Fibroblast of skin of left quadriceps (primary cell): ENCODE measurements at places on chromosomes 3 and 15.

GRCh38 chr3:109071350-109072142, 46.4 kb downstream of the MORC1 start:
- DNase-seq, result no peak

DNA sequence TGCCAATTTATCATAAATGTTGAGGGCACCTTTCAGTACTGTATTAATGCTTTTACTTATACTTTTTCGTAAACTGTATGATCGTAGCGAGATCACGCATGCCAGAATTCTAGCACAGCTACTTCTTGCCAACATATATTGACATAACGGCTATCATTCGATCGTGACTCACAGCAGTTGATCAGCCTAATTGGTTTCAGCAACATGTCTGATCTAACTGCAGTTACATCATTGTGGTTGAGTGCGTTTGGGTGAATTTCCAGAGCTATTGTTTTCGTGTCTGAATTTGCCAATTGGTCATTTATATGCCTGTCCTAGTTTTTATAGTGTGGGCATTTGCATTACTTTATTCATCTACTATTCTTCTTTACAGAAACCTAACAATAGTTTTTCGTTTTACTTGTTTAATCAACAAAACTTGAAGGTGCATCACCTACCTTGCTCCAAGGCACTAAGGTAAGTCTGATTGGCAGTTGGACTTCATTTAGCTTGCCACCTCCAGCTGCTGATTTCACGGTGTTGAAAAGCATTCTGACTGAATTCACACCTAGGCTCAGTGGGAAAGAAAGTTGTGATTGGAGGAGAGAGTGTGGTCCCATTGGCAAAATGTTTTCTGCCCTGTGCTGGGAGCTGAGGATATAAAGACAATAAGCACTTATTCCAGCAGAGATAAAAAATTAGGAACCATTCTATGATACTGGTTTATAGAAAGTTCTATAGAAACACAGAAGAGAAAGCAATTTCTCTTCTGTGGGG, 120.9 kb upstream of the RGMA start:
- DNase-seq, result peak; percentile 15

DNA sequence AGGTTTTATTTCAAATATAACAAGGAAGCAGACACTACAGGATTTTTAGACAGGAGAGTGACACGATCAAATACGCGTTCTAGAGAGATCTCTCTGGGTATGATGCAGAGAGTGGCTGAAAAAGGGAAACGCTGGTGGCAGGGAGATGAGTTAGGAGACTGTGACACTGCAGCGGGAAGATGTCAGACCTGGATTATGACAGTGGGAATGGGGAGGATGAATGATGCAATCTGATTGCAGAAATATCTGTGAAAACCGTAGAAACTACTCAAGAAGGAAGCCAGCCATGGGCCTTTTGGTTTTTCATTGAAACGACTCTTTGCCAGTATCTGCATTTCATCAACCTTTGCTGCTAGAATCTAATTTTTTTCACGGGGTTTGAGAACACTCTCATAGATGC, 157.9 kb downstream of the FAM43A start:
- DNase-seq, result no peak

GRCh38 chr3:142858043-142858442, 30.8 kb downstream of the PCOLCE2 start:
- no peak for DNase-seq

DNA sequence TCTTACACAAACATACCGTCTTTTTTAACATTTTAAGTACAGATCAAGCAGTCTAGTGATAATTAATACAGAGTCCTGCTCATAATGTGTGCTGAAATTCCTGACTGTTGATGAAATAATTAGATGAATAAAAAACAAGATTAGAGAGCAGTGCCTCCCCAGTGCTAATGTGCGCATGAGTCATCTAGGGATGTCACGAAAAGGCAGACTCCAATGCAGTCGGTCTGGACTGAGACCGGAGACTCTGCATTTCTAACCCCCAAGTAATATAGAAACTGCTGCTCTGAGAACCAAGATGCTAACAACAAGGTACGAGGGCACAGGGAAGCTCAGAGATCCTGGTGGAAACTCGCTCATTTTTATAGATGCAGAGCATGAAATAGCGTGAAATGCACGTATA, 61.4 kb downstream of the COL8A1 start:
- DNase-seq, result peak; percentile 45

- no peak for DNase-seq
Observed at GRCh38 chr15:89002281-89002761, 85.9 kb upstream of the ABHD2 start.

DNA sequence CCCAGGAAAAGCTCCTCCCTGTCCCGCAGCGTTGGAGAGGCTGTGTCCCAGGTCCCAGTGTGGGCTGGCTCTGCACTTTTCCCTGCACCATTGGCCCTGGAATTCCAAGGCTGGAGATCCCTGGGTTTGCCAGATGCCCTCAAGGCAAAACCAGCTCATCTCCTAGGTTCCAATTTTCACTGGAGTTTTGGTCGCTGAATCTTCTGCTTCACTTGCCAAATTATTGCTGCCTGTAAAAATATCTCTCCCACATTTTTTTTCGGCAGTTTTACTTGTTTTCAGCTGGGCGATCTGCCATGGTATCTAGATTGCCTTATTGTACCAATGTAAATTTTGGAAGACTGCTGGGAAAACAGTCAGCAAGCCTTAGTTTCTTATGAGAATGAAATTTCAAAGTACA, 150.9 kb upstream of the ATP10A start:
- DNase-seq, result no peak

- no peak for DNase-seq
Observed at GRCh38 chr3:32848215-32848614, 30.4 kb downstream of the TRIM71 start.

GRCh38 chr15:47932261-47932660, 188.5 kb upstream of the SLC24A5 start:
- DNase-seq, result no peak

DNA sequence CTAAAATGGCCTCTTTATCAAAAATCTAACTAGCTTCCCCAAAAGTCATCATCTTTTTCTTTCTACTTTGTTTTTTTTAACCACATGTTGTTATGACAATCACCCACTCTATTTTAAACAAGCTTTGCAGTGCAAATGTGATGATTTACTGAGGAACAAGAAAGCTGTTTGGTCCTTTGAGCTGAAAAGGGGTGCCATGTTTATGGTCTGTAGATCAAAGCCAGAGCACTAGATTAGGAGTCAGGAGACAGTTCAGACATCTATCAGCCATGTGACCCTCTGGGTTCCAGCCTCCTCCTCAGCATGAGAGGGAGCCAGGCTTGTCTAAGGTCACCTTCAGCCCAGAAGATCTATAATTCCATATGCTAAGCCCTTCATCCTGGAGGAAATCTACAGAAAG, 65.9 kb downstream of the RPL22L1 start:
- no peak for DNase-seq

DNA sequence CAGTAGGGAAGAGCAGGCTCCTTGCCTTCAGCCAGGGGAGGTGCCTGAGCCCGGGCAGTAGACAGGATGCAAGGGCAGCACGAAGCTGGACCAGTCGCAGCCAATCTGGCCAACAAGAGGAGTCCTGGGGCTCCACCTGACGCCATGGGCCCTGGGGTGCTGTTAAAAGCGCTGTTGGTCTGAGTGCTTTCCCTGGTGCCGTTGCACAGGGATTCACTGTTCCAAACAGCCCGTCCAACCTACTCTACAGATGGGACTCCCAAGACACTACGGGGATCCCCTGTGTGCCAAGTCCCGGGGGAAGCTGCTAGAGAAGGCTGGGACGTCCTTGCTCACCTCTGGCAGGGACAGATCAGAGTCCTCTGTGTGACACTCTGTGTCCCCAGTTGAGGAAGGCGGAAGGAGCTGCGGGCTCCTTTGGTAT, 632 bp downstream of the CTSH start:
- DNase-seq, result no peak

GRCh38 chr3:145882436-145882835, 278.5 kb downstream of the PLOD2 start:
- DNase-seq, result peak; percentile 11

DNA sequence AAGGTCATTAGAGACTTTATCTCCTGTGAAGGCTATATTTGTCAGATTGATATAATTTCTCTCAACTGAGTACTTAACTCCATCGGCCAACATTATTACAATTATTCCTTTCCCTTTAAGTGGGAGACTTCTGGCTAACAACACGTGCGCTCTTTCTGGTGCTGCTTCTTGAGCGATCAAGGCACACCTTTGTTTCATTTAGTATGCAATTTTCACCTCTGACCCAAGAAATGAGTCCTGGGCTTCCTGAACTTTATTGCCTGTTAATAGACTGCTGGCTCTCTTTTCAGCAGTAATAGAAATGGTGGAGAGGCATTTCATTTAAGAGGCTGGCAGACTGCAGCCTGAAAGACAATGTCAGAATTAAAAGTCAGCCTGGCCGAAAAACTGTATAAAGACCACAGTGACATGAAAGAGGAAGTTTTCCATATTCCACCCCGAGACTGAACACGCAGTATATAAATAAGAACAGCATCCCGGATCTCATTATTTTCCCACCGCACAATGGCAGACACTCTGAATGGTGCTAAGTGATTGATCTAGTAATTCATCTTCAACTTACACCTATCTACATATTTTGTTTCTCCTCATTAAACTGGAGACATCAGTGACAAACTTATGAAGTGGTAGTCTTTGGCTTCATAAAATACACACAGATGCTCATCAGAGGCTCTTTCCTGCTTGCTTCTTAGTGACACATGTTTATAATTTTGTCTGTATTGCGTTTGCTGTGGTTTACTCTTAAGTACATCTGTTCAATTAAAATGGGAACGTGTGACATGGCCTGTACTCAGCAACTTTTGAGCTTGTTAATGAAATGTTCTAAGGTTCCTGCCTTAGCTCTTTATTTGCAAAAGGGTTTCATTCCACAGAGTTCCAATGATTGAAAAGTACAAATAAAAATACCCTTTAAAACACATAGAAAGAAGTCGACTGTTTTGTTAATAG, 299.9 kb downstream of the MECOM start:
- no peak for DNase-seq

- DNase-seq, result no peak
Observed at GRCh38 chr3:112765531-112765930, 81.1 kb downstream of the CD200R1L start.

DNA sequence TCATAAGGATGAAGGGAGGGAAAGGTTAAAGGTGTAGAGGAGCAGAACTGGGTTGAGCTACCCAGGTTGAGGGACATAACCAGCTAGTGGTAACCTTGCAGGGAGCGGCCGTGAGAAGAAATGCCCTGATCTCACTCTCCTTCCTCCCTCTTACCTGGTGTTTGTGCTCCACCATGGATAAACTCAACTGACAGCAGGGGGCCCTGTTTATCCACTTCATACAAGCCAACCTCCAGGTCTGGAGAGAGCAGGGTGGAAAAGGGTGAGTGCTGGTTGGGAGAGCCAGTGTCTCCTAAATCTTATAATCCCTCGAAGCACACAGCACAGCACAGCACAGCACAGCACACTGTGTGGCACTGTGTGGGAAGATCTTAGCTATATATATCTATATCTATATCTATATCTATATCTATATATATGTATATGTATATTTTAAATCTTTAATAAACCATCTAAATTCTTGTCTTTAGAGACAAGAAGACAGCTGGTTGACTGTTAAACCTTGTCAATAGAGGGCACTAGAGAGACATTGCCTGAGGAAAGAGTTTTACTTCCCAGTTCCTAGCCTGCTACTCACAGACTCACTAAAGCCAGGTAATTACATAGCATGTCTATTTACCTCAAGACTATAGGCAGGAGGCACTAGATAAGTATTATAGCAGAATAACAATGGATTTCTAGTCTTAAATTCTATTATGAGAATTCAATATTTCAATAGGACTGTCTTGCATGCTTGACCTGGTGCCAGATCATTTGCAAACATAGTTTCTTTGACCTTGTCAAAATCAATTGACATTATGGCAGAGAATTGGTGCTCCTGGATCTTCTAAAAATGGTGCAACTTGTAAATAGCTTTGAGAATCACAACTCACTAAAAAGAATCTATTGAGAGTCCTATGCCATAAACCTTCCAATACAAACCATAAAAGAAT, 21.7 kb upstream of the FMN1 start:
- DNase-seq, result no peak

- peak; percentile 8 for DNase-seq
Observed at GRCh38 chr3:38004415-38005075, 14.0 kb downstream of the VILL start.

- DNase-seq, result no peak
Observed at GRCh38 chr15:85745525-85746150, 49.1 kb downstream of the KLHL25 start.

DNA sequence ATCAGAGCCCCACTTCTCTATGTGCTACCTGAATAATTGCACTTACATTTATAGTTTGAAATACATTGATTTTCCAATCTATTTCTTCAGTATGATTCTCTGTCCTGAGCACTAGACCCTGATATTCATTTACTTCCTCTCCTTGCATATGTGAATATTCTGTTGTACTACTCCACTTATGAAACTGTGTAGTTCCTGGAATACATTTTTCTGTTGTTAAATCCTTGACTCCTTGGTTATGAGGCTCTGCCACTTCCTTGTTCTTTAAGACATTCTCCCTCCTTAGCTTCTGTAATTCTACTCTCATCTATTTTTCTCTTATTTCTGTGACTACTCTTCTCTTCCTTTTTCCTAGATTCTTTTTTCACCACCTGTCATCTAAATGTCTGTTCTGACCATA, 12.9 kb upstream of the MGA start:
- DNase-seq, result no peak

DNA sequence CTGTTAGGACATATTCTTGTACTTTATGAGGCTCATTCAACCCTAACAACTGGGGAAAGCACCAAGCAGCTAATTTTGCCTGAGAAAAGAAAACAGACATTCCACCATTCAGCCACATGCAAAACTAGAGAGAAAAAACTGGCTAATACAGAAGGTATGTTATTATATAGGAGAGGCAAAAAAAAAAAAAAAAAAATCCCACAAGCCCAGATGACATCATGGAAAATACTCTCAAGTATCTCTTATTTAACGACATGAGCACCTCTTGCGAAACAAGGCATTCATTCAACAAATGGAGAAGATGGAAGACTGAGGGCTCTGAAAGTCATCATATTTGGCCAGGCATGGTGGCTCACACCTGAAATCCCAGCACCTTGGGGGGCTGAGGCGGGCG, 61.5 kb downstream of the PRICKLE2 start:
- peak; percentile 93 for DNase-seq

- DNase-seq, result no peak
Observed at GRCh38 chr15:59321000-59321689, 51.5 kb downstream of the MYO1E start.

DNA sequence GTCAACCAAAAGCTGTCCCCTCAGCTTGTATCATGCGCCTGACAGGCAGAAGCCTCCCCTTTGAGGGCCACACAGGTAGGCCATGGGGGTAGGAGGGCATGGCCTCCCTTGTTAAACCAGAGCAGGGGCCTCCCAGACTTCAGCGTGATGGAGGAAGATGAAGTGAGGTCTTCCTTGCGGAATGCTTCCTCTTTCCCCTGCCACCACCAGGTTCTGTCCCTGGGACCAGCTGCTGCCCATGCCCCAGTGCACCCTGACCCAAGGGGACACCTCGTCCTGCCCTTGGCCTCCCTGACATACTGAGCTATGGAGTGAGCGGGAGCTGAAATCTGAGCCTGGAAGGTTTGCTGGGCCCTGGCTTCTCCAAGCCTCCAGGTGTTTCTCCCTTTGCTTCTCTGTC, 26.7 kb downstream of the SSUH2 start:
- DNase-seq, result no peak

GRCh38 chr3:23926736-23927135, 9.8 kb downstream of the RPL15 start:
- DNase-seq, result no peak

- DNase-seq, result no peak
Observed at GRCh38 chr3:105356988-105357387, 9.7 kb upstream of the ALCAM start.
